Uterus (tissue), 4 donors: ENCODE measurements at places on chromosomes 5 and 9. TPM values are rescaled to one million over a fixed set of nuclear protein-coding genes. Genes with fewer than 3 reads are reported as not detected.

Gene AUH
- 22.0 TPM for total RNA-seq

Gene KIF24
- 1.2 TPM for total RNA-seq

Gene LHX2
- not detected for total RNA-seq

Gene FCHO2
- total RNA-seq, result 65.1 TPM

DNA sequence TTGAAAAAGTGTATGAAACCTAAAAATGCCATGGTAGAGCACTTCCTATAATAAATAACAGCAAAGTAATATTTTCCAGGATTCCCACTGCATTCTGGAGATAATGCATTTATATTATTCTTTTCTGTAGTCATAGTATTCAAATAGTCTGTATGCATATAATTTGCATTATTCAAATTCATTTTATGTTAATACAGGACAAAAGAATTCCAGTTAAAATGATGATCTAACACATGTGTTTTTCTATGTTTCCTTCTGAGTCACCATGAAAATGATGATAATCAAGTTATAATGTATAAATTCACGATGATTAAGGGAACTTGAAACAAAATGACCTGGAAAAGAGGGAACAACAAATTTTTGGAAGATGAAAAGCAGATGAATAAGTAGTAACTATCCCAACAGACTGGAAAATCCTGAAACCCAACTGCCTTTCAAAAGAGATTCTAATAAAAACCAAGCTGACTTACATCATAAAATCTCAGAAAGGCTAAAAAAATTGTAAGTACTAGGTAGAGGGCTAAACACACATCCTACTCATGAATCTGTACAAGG lies 358.6 kb upstream of the PAPPA start:
- no peak for DNase-seq

DNA sequence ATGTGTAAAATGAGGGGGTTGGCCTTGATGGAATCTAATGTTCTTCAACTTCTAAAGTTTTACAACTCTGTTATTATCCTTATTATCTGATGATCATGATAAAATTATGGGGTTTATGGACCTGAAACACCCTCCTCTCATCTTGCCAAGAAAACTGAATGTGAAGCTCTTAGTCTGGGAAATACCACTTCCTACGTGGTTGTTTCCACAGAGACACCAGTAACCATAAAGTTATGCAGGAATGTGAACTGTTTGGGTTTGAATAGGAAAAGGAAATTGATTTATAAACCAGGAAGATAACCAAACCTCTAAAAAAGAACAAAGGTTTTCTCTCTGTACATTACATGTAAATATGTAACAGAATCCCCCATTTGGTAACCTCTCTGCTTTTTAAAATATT lies 28.3 kb upstream of the RAI14 start:
- no peak for DNase-seq

- DNase-seq, result no peak
These were observed 134.1 kb downstream of the ARL15 start for GRCh38 chr5:54176066-54176830.

DNA sequence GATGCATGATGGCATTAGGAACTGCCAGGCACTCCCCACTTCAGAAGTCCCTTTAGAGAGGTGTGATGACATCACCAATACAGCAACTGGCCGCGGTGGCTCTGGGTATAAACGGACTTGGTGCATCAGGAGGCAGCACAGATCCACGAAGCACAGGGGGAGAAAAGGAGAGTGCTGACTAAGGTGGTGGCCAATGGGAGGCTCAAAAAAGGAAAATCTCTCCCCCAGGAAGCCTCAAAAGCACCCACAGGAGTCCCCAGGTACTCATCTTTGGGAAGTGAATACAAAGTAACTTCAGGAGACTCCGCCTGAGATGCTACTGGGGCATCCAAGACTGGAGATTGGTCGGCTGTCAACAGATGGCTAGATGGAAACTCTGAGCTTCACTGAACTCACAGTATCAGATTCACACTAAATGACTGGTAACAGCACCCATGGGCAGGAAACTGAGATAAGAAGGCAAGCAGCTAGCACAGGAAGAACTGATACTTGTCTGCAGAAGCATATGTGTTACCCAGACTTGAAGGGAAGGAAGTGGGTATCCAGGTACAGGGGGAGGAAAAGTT lies 7.6 kb downstream of the TTC39B start:
- DNase-seq, result no peak

- DNase-seq, result no peak
These were observed 22.6 kb downstream of the CDH9 start for GRCh38 chr5:27015758-27016157.

DNA sequence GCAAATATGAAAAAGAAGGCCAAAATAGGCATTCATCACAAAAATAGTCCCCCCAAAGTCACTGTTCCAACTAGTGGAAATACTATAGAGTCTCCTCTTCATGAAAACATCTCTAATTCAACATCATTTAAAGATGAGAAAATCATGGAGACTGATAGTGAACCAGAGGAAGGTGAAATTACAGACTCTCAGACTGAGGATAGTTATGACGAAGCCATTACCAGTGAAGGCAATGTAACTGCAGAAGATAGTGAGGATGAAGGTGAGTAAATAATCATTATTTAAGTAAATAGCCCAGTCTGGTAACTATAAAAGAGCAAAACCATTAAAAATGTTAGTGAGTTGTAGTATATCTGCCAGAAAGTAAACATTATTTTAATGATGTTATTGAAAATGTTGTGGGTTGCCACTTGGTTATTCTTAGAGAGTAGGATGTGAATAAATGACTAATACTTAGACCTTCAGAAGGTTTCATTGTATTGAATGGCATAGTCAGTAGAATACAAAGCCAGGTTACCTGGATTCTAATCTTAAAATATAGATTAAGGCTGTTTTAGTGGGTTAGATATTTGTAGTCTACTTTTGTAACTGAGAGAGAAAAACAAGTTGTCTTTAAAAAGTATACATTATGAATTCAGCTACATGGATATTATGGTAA lies 16.3 kb downstream of the AGGF1 start:
- no peak for DNase-seq

- DNase-seq, result no peak
These were observed 21.1 kb upstream of the TMEM174 start for GRCh38 chr5:73151766-73152410.

DNA sequence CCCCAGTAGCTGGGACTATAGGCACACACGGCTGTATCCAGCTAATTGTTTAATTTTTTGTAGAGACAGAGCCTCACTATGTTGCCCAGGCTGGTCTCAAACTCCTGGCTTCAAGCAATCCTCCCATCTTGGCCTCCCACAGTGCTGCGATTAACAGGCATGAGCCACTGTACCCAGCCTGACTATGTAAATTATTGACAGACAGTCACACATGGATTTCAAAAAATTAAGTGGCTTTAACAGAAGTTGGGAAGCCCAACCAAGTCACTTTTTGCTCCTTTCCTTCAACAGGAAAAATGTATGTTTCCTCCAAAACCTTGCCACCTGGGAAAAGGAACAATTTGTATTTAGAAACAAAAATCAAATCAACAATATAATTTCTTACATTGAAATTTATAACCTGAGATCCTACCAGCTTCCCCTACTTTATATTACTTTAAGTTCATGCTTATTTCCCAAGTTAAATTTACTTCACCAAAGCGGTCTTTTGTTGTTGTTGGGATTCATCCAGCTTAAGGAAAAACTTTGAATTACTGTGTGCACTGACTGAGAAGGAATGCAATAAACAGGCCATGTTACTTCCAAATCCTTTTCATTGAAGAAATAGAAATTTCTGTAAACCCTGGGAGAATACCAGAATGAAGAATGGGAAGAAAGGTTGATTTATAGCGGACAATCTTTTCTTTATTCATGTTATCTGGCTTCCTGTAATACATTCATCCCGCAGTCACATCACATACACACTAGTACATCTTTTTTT lies 8.6 kb downstream of the PCA3 start:
- no peak for DNase-seq

- DNase-seq, result no peak
These were observed 15.3 kb downstream of the FPGS start for GRCh38 chr9:127817881-127818434.

GRCh38 chr5:145971108-145971507 lies 34.7 kb downstream of the SH3RF2 start:
- DNase-seq, result no peak

GRCh38 chr5:6556089-6556801 lies 76.6 kb downstream of the NSUN2 start:
- DNase-seq, result no peak

- no peak for DNase-seq
These were observed 176.0 kb upstream of the FREM1 start for GRCh38 chr9:15086156-15086763.

GRCh38 chr5:54696346-54696745 lies 178.8 kb downstream of the SNX18 start:
- DNase-seq, result no peak

DNA sequence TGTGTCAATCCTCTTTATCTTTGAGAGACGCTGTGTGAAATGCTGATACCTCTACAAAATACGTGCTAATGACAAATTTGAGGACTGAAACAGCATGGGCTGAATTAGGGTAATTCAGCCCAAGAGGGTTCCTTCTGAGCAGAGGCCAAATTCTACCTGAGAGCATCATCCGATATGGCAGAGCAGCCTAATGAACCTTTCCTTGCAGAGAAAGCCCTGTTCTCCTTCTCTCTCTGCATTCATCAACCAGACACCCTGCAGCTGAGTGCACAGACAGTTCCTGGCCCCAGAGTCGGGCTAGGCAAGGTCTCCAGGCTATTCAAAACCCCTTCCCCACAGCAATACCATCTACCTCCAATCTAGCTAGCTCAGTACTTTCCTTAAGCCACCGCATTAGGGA lies 77.9 kb downstream of the TRIM32 start:
- DNase-seq, result no peak

DNA sequence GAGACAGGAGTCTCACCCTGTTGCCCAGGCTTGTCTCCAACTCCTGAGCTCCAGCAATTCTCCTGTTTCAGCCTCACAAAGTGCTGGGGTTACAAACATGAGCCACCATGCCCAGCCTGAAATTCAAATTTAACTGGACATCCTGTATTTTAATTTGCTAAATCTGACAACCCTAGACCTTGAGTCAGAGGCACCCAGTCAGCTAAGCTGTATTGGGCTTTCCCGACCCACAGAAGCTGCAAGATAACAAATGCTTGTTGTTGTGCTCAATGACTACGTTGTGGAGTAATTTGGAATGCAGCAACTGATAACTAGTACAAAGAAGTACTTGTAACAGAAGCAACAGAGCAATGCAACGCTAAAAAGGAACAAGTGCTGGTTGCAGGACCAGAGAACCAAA lies 533.1 kb downstream of the NTRK2 start:
- no peak for DNase-seq

- peak; percentile 39 for DNase-seq
These were observed 691 bp downstream of the FCHO2 start for GRCh38 chr5:72956324-72957140.

DNA sequence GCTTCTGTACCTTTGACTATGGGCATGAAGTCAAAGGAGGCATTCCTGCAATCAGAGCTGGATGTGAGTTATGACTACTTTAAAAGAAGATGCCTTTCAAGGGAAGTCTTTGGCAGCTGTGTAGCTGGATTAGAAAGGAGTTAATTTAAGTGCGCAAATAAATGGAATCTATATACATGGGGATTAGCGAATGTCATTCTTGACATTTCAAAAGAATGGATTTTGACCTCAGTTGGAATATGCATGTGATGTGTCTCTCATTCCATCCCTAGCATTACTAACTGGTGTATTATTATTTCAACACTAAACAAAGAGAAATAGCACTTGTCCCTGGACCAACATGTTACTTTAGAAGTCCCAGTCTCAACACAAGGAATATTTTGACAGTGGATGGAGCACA lies 359.6 kb upstream of the SLC24A2 start:
- DNase-seq, result no peak

- no peak for DNase-seq
These were observed 28.2 kb upstream of the HSPA9 start for GRCh38 chr5:138603249-138603920.

- DNase-seq, result no peak
These were observed 125.8 kb downstream of the ARRDC3 start for GRCh38 chr5:91257301-91257700.

- DNase-seq, result no peak
These were observed 509.5 kb upstream of the PAPPA start for GRCh38 chr9:115643948-115644727.

GRCh38 chr5:22842574-22842973 lies 10.6 kb downstream of the CDH12 start:
- DNase-seq, result no peak

GRCh38 chr5:164352695-164353094 lies 847.3 kb downstream of the MAT2B start:
- no peak for DNase-seq

DNA sequence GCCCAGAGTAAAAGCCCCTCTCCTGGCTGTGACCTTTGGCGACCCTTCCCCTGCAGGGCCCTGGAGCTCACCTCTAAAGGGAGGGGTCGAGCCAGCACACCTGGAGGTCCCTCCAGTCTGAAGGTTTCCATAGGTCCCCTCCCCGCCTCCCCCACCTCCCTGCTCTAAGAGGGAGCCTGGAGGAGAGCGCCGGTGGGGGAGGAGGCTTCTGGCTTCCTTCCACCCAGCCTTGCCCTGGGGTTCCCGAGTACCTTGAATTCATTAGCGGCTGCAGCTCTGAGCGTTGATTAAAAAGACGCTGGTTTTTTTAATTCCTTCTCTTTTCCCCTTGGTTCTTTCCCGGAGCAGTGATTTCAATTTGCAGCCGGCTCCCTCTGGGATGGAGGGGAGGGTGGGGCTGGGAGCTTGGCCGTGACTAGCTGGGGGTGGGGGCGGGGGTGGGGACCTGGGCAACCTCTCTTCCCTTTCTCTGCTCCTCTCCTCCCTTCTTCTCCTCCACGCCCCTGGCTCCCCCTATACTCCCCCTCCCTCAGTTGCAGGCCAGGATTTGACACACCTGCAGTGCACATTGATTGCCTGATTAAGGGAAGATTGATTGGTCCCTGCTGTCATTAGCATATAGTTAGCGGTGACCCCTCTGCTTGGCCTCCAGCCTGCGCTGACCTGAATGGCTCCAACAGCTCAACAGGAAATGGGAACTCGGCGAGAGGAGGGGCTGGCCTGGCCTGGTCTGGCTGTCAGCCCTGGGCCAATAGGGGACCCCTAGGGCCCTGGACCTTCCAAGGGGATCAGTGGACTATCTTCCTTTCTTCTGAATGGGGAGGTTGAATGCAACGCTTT lies 67.5 kb upstream of the RAPGEF1 start:
- DNase-seq, result no peak

GRCh38 chr5:157574456-157575380 lies 857 bp downstream of the ADAM19 start:
- DNase-seq, result peak; percentile 54

DNA sequence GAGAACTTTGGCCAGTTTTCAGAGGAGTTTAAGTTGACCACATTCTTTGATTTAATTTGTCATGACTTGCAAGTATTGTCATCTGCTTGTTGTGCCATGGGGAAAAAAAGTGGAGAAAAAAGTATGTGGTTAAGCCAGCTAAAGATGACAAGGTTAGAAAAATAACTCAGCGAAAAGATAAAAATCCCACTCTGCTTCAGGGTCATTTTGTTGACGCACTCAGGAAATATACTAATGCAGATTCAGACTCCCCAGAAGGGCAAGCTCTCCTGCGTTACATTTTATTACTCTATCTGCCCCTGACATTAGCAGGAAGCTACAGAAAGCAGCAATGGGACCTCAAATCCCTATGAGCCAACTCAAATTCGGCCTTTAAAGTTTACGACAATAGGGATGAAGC lies 27.6 kb upstream of the TESK1 start:
- DNase-seq, result no peak

GRCh38 chr5:134874831-134875655 lies 872 bp downstream of the TXNDC15 start:
- DNase-seq, result peak; percentile 77
